ENCODE measurements at places on chromosomes 6 and 20. TPM values are rescaled to one million over a fixed set of nuclear protein-coding genes. Genes with fewer than 3 reads are reported as not detected.

DNA sequence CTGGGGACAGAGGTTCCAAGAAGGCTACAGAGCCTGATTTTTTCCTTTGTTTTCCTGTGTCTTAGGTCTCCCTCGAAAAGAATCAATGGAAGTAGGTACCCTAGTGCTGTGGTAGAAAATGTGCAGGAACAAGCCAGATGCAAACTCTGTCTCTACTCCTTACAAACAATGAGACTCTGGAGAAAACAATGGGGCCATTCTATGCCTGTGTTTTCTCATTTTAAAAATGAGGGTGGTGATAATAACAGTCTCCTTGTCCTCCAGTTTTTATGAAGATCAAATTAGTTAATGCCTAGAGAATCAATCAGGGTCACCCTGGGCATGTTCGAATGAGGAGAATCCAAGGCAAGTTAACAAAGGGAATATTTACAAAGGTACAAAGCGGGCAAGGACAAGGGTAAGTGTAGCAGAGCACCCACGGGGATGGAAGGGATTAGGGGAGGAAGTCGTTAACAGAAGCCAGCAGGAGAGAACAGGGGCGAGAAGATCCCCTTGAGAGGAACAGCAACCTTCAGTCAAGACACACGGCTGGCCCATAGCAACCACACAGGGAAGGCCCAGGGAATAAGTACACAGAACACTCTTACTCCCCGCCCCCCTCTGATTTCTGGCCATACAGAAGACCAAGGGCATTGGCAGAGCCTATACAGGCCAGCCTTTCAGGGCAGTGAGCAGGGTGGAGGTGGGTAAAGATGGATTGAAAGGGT is 342.8 kb downstream of the PTPRT start:
- H3K4me3 ChIP-seq, result no peak overlapping the region
- no peaks in the 10 kb centered on the region for H3K36me3 ChIP-seq
- no peak for DNase-seq
- H3K27me3 ChIP-seq, result no peaks in the 10 kb centered on the region
- no peaks in the 10 kb centered on the region for H3K4me1 ChIP-seq

DNA sequence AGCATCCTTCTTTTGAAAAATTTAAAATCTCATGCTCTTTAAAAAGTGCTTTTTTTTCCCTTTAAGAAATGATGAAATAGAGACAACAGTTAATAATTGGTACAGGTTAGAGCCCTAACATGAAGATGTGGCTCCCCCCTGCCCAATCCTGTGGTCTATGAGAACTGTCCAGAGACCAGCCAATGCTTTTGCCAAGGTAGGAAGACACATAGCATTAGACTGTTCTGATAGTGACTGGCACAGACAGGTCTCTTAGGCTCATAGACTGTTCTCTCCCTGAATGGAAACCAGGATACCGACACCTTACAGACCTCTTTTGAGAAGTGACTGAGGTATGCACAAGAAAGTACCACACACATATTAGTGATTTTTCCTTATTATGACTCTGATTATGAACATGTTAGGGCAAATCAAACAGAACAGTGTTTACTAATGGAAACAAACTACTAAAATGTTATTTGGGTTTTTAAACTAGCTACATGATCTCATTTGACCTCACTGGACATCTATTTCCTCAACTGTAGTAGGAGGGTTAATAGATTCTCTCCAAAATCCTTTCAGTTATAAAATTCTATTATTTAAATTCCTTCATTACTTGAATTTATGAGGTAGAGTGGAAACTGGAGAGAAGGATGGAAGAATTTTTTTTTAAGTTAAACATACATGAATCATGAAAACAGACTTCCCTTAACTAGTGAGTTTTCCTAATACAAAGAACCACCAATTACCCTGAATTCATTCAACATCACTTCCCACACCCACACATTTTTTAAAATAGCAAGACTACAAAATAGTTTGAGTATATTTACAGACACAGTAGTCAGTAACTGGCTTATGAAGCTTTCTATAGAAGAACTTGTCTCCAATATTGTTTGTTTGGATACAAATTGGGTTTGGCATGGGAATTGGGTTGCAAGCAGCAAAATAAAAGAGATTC is 120.4 kb downstream of the OGFRL1 start:
- H3K36me3 ChIP-seq, result no peaks in the 10 kb centered on the region
- H3K27ac ChIP-seq, result no peak overlapping the region
- H3K27me3 ChIP-seq, result no peaks in the 10 kb centered on the region
- H3K4me3 ChIP-seq, result no peak overlapping the region
- peaks cover 6% of the 10 kb centered on the region for H3K4me1 ChIP-seq

GRCh38 chr6:145534989-145535388 is 200.3 kb downstream of the EPM2A start:
- no peak for DNase-seq
- no peaks in the 10 kb centered on the region for H3K36me3 ChIP-seq
- no peaks in the 10 kb centered on the region for H3K4me1 ChIP-seq
- no peak overlapping the region for H3K4me3 ChIP-seq
- H3K27ac ChIP-seq, result no peak overlapping the region
- H3K27me3 ChIP-seq, result no peaks in the 10 kb centered on the region

The PEDS1 gene
- 12.6 TPM for total RNA-seq

DNA sequence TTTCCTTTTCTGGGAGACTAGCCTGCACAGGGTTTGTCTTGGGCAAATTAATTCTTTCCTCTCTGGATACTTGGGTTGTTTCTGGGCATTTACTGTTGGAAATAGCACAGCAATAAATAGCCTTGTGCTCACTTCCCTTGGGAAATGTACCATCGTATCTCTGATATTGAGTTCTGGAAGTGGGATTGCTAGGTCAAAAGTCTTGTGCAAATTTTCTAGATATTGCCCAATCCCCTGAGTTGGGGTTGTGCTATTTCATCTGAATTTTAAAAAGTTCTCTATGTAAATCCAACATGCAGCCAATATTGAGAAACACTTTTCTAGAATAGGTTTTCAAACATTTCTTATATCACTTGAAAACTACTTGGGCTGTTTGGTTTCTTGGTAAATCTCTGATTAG is 64.0 kb upstream of the ELOVL5 start:
- no peaks in the 10 kb centered on the region for H3K27me3 ChIP-seq
- no peak overlapping the region for H3K27ac ChIP-seq
- H3K4me1 ChIP-seq, result no peaks in the 10 kb centered on the region

The SLC22A7 gene
- total RNA-seq, result not detected

DNA sequence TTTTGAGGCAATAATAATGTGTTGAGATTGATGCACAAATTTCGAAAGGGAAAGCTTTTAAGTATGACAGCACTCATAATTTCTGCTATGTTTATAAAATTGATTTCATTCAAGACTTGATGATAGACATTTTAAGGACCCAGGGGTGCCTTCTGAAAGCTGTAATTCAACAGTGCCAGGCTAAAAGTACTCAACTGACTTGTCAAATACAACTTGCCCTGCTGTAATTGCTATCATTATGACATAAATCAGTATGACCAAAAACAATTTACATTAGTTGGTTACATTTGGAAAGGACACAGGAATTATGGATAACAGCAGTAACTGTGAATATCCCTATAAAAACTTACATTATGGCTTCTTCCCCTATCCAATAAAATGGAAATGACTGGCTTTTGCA is 178.9 kb downstream of the MMUT start:
- no peaks in the 10 kb centered on the region for H3K4me1 ChIP-seq
- H3K27ac ChIP-seq, result no peak overlapping the region
- no peak for DNase-seq
- no peaks in the 10 kb centered on the region for H3K27me3 ChIP-seq
- no peak overlapping the region for H3K4me3 ChIP-seq
- H3K36me3 ChIP-seq, result no peaks in the 10 kb centered on the region

GRCh38 chr20:35306931-35307517 is 14.8 kb upstream of the FAM83C start:
- no peaks in the 10 kb centered on the region for H3K27me3 ChIP-seq
- no peak overlapping the region for H3K4me3 ChIP-seq
- H3K4me1 ChIP-seq, result no peaks in the 10 kb centered on the region
- no peak for DNase-seq

DNA sequence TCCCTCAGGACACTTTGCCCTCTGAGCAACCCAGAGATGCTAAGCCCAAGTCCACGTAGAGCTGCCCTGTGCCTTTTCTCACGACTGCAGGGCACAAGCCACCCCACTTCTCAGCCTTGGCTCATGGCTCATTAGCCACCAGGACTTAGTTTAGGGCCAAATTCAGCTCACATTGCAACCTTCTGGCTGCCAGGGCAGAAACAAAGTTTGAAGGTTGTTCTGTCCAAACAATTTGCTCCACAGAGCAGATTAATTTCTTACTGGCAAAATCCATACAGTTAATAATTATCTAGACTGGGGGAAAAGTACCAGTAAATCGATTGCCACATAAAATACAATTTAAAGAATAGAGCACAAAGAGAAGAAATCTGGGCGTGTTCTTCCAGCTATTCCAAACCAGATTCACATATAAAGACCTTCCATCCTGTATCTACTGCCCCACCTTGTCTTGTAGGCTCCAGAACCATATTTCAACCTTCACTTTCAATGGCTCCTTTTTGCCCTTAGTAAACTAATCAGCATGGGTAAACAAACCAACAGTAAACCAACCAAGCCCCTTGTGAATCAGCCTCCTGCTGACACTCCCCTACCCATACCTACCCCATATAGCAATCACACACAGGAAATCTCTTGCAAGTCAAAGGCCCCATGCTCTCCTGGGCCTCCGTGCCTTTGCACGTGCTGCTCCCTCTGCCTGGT is 101.9 kb downstream of the QRSL1 start:
- no peaks in the 10 kb centered on the region for H3K36me3 ChIP-seq
- no peak overlapping the region for H3K4me3 ChIP-seq
- H3K4me1 ChIP-seq, result no peaks in the 10 kb centered on the region
- no peaks in the 10 kb centered on the region for H3K27me3 ChIP-seq

- peaks cover 2% of the 10 kb centered on the region for H3K4me1 ChIP-seq
- H3K36me3 ChIP-seq, result no peaks in the 10 kb centered on the region
- no peak overlapping the region for H3K4me3 ChIP-seq
- H3K27me3 ChIP-seq, result no peaks in the 10 kb centered on the region
- no peak overlapping the region for H3K27ac ChIP-seq
- no peak for DNase-seq
Measured at GRCh38 chr20:35302421-35303335, 10.5 kb upstream of the FAM83C start.

The PAK5 gene
- not detected for total RNA-seq

DNA sequence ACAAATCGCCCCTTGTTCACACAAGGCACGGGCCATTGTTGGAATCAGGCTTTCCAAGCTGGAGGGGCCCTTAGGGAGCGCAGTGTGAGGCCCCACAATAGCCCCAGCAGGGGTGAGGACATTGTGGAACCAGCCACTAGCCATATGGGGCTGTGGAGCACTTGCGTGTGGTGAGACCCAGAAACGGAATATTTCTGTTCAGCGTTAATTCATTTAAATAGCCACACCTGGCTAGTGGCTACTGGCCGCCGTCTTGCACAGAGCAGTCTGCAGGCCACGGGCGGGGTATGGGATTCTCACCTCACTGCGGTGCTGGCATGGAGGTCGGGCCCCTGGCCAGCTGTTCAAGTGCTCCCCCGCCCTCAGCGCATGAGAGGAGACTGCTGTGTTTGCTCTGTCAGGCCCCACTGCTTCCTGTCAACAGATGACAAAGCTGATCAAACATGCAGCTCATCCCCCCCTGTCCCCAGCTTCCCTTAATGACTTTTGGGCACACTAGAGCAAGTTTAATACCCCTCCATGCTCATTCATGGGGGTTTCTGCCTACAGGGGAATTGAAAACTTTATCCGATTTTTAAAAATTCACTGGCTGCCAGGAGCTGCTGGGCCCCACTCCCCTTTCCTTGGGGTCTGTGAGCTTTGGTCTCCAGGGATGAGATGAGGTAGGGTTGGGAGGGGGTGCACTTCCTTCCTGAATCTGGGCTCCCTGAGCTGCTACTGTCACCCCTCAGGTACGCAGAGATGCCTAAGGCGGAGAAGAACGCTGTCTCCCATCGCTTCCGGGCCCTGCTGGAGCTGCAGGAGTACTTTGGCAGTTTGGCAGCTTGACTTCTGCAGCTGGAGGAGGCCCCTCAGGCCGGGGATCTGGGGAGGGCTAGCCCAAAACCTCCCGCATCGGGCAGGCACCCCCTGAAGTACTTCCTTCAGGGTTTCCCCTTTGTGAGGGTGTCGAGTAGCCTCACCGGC is 13.6 kb downstream of the ITPA start:
- H3K36me3 ChIP-seq, result no peaks in the 10 kb centered on the region
- peaks cover 4% of the 10 kb centered on the region for H3K4me1 ChIP-seq
- no peak for DNase-seq
- H3K4me3 ChIP-seq, result no peak overlapping the region

DNA sequence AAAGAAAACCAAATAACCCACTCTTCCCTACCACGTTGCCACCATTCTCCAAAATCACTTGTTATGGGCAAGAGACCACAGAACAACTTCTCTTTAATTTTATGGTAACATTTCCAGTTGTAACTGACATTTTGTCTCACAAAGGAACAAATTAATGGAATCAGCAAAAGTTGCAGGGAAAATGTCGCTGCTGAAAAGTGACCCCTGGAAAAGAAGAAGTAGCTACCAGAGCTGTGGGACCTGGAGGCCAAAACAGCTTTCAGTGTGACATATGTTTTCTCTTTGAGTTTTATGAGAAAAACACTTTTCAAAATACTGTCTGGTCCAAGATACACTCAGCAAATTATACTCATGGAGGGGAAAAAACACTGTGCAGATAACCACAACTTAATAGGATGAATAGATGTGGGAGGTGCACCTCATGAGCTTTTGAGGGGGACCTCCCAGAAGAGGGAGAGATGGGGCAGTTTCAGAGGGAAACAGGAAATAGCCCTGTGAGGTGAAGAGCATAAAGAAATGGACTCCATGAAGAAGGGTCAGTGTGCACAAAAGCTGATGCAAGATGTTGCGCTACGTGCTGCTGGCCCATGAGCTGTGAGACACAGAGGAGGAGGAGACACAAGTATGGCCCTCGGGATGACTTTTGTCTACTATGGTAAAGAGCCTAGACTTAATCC is 87.3 kb downstream of the DTNBP1 start:
- DNase-seq, result no peak
- no peaks in the 10 kb centered on the region for H3K27me3 ChIP-seq
- H3K36me3 ChIP-seq, result no peaks in the 10 kb centered on the region
- no peak overlapping the region for H3K27ac ChIP-seq
- no peaks in the 10 kb centered on the region for H3K4me1 ChIP-seq
- H3K4me3 ChIP-seq, result no peak overlapping the region

The CDK19 gene
- total RNA-seq, result 18.1 TPM

The CST7 gene
- 0.72 TPM for total RNA-seq

- no peak overlapping the region for H3K4me3 ChIP-seq
- H3K4me1 ChIP-seq, result peaks cover 1% of the 10 kb centered on the region
- H3K27ac ChIP-seq, result no peak overlapping the region
- no peaks in the 10 kb centered on the region for H3K36me3 ChIP-seq
- peak; percentile 9 for DNase-seq
- no peaks in the 10 kb centered on the region for H3K27me3 ChIP-seq
Measured at GRCh38 chr6:131215219-131215618, 80.0 kb downstream of the AKAP7 start.

The GMNN gene
- total RNA-seq, result 4.7 TPM

GRCh38 chr6:148629181-148629580 is 117.6 kb upstream of the UST start:
- no peaks in the 10 kb centered on the region for H3K36me3 ChIP-seq
- H3K27ac ChIP-seq, result no peak overlapping the region
- no peak overlapping the region for H3K4me3 ChIP-seq

GRCh38 chr20:24657878-24658620 is 188.6 kb downstream of the SYNDIG1 start:
- peaks cover 5% of the 10 kb centered on the region for H3K4me1 ChIP-seq
- no peak overlapping the region for H3K4me3 ChIP-seq
- no peak overlapping the region for H3K27ac ChIP-seq
- DNase-seq, result peak; percentile 16

- H3K4me3 ChIP-seq, result no peak overlapping the region
- H3K27me3 ChIP-seq, result no peaks in the 10 kb centered on the region
- peaks cover 3% of the 10 kb centered on the region for H3K4me1 ChIP-seq
- no peaks in the 10 kb centered on the region for H3K36me3 ChIP-seq
- DNase-seq, result no peak
Measured at GRCh38 chr20:51500936-51501335, 41.6 kb downstream of the NFATC2 start.

The DPPA5 gene
- total RNA-seq, result not detected

The SLC16A10 gene
- 3.7 TPM for total RNA-seq

The JPH2 gene
- total RNA-seq, result 0.48 TPM
